Stimulated activated CD4-positive, alpha-beta T cell treated with anti-CD3 and anti-CD28 coated beads, TNF-alpha, amount 100 ng/mL, for 24 hours (primary cell): ENCODE measurements at places on chromosomes 1 and 21.

GRCh38 chr1:111754984-111755330 is 744 bp upstream of the DDX20 start:
- DNase-seq: no peak

- no peak for DNase-seq
Observed at GRCh38 chr1:119040906-119041305, 52.8 kb upstream of the TBX15 start.

DNA sequence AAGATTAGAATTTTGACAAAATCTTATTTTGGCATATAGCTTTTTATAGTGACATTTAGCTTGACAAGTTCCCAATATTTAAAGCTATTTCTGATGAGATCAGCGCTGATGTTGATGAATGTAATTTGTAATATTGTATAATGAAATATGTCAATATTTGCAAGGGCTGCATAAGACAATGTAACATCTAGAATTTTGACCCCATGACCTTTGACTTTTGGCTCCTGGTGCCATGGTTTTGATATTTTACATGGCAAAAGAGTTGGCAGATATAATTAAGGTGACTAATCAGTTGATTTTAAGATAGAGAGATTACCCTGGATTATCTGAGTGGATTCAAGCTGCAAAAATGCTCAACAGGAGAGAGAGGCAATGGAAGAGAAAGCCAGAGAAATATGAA is 63.9 kb downstream of the DUSP10 start:
- no peak for DNase-seq

DNA sequence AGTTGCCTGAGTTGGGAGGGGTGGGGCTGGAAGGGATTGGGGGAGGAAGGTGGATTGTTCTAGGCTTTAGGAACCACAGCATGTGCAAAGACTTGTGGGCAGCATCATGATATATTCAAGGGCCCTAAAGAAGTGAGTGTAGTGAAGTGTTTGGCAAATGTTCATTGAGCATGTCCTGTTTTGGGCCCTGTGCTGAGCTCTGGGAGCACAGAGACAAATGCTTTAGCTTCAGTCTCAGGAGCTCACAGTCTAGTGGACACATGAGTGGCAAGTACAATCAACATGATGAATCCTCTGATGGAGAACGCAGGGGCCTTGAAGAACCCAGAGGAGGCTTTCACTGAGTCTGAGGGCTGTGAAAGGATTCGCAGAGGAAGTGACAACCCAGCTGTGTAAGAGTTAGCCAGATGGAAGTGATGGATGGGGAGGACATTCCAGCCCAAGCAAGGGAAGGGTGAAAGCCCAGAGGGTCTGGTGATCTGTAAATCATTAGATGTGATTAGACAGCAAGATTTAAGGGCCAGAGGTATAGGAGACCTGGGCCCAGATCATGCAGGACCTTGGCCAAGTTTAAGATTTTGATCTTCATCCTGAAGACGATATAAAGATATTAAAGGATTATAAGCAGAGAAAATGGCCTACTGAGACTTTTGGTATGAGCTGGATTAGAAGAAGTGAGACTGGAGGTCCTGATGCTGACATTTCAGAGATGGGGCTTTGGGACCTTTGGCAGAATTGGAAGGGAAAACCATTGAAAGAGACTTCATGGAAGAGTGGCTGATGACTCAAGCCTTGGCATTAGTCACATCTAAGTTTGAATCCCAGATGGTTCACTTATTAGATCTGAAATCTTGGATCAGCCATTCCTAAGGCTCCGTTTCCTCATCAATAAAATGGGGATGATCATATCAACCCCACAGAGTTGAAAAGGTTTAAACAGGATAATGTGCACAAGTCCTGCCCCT is 4.6 kb downstream of the IPO13 start:
- no peak for DNase-seq

- DNase-seq: no peak
Observed at GRCh38 chr1:6822530-6823359, 37.5 kb downstream of the CAMTA1 start.

DNA sequence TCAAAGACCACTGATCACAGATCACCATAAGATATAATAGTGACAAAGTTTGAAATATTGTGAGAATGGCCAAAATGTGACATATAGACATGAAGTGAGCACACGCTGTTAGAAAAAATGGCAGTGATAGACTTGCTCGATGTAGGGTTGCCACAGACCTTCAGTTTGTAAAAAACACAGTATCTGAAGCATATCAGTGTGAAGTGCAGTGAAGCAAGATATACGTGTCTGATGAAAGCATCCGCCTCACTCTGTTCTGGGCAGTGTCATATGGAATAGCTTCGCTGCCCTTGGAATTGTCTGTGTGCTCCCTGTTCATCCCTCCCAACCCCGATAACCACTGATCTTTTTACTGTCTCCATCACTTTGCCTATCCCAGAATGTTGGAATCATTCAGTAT is 50.7 kb downstream of the GALNT2 start:
- DNase-seq: no peak

DNA sequence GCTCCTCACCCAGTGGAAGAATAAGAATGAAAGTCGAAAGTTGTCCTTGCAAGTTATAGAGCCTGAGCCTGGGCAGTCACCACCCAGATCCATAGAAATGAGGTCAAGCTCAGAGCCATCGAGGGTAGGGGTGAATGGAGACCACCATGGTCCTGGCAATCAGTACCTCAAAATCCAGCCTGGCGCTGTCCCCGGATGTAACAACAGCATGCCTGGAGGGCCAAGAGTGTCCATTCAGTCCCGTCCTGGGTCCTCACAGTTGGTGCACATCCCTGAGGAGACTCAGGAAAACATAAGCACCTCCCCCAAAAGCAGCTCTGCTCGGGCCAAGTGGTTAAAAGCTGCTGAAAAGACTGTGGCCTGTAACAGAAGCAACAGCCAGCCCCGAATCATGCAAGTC is 41.8 kb downstream of the PLPPR4 start:
- DNase-seq: no peak

GRCh38 chr1:228228601-228229074 is 20.8 kb downstream of the OBSCN start:
- no peak for DNase-seq

DNA sequence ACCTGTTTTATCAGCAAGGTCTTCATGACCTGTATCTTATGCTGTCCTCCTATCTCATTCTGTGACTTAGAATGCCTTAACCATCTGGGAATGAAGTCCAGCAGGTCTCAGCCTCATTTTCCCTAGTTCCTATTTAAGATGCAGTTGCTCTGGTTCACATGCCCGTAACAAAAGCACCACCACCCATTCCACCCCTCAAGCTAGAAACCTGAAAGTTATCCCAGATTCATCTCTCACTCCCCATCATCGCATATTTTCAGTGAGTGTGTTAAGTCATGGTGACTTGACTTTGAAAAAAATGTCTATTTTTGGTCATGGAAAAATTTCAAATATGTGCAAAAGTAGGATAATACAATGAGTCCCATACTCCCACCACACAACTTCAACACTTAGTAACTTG is 11.7 kb downstream of the HMGN2 start:
- DNase-seq: no peak

DNA sequence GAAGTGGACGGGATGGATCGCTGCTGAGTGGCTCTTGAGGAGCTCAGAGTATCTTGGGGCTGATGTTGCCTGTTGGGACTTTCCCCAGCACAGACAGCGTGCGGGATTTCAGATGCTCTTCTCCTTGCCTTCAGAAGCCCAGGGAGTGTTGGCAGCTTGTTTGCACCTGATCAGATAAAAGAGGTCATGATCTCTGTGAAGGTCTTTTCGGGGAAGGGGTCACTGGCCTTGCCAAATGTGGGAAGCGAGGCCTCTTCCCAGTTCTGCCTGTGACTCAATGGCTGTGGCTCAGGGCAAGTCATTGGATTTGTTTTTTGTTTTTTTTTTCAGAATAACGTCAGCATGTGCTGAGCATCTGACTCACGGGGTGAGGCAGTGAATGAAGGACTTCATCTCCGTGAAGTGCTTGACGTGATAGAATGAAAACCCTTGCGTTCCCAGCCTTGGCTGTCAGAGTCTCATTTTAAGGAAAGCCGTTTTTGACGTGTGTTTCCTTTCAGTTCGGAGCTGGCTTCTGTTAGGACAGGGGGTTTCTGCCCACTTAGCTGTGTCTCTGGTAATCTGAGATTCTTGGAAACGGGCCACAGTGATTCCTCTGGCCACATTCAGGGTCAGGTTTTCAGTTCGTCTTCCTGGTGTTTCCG is 46.7 kb downstream of the GALNT2 start:
- no peak for DNase-seq

GRCh38 chr1:206823727-206824126 is 41.7 kb upstream of the IL20 start:
- no peak for DNase-seq

DNA sequence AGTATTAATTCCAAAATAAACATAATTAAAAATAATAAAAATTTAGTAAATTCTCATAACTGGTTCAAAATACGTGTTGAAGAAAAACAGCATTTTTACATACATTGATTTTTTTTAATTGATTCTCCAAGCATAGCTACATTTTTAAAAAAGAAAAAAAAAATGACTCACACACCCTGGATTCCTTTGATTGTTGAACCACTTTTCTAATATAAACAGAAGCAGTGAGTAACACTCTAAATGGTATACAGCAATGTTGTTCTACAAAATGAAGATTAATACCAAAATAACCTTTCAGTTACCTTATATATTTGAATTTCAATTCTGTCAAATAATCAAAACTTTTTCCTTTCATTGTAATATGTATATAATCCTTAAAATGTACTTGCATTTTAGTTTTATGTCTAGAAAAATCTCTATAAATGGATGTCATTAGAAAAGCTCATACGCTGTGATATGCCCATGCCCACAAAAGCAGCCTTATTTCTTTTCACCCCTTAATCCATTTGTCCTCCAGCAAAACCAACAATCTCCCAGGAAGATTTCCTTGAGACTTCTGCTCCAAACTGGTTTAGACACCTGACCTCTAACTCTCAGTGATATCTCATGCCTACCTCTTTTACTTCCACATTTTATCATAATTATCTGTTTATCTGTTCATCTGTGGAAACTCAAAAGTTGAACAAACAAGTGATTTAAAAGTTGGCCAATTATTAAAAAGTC is 246.4 kb upstream of the NR5A2 start:
- no peak for DNase-seq
